ENCODE measurements at places on chromosomes 2 and 18.

DNA sequence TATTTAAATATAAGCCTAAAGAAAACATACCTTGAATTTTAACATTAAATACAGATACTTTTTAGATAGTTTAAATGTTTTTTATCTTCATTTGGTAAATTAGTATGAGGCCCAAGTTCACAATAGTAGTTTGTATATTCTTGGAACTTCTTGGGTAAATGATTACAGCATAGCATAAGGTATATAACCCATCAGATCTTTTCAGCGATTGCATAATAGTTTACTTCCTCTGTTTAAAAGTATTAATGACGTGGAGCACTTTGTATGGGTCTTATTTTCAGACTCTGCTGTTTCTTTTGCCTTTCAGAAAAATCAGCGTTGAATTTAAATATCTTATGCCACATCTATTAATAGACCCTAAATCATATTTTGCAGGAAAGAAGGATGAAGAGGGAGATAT is 60.2 kb downstream of the CHRNA1 start:
- DNase-seq: no peak

- no peak for DNase-seq
Measured at GRCh38 chr2:54523324-54523959, 67.3 kb downstream of the SPTBN1 start.

DNA sequence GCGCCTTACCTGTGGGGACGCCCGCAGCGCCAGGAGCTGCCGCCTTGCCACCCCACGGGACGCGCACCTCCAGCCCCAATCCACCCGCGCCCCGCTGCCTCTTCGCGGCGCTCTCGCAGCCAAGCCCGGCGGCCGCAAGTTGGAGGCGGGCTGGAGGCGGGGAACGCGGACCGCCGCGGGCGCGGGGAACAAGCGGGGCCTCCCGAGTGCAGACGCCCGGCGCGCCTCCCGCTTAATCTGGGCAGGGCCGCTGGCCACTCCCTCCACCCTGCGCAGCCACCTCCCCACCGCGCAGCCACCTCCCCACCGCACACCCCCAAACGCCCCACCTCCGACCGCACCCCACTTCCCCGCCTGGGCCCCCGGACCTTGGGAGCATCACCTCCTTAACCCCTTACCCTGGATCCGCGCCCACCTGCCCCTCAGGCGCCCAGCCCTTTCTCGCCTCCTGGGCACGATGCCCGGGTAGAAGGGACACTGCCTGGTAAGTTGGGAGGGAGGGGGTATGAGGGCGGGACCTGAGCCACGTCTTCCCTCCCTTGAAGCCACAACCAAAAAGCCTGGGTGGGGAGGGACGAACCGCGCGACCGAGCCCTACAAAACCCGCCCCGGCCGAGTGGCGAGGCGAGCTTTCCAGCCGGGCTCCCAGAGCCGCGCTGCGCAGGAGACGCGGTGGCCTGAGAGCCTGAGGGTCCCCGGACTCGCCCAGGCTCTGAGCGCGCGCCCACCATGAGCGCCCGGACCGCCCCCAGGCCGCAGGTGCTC is at the start of the genes COL4A3 and COL4A4:
COL4A3 (plus strand) TSS at position 627 of the 765 bp plus-strand sequence; CDS start at position 730, 103 bp downstream.
COL4A4 (minus strand) TSS at position 208 of the 765 bp plus-strand sequence. CDS start 16,722 bp downstream, outside the sequence.
- no peak for DNase-seq

DNA sequence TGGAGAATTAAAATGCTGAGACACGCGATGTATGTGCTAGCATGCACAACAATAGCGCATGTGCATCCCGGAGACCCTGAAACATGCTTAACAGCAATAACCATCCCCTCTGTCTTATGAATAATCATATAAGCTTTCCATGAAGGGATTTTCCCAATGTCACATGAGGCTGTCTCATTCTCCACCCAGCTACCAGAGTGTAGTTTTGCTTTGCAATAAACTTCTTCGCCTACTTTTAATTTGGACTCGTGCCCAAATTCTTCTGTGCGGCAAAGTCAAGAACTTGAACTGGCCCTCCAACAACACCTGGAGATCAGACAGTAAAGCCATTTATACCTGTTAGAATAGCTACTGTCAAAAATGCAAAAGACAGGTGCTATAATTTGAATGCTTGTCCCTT is 15.5 kb downstream of the LYG1 start:
- no peak for DNase-seq

- no peak for DNase-seq
Measured at GRCh38 chr18:34297287-34297686, 72.6 kb upstream of the NOL4 start.

DNA sequence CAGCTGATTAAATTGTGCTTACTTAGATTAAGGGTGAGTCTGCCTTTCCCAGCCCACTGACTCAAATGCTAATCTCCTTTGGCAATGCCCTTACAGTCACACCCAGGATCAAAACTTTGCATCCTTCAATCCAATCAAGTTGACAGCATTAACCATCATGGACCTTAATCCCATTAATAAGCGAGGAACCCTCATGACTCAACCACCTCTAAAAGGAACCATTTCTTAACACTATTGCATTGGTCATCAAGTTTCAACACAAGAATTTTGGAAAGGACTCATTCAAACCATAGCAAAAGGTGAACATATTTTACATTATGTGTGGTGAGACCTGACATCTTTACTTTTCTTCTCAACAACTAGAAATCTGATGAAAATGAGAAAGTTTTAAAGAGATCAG is 187.0 kb downstream of the OSR1 start:
- DNase-seq: no peak

- DNase-seq: no peak
Measured at GRCh38 chr2:2243666-2244065, 87.4 kb downstream of the MYT1L start.

DNA sequence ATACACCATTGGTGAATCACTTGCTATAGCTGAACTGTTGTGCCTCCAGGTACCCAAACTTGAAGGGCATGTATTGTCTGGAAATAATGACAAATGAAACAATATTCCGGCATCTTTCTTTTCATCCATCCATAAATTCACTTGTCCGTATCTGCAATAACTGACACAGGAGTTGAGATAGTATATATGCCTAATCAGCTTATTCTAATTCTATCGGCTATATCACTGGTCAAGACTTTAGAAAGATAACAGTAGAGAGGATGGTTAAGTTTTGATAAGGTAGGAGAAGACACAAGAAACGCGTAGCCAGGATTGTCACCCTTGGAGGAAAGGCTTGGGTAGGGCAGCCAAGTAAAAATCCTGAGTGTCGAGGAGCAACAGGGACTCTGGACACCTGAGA is 1634.6 kb upstream of the CELF4 start:
- DNase-seq: no peak

Data from fibroblast of the conjunctiva (primary cell).